ENCODE measurements at places on chromosomes 1 and 21. TPM values are rescaled to one million over a fixed set of nuclear protein-coding genes. Genes with fewer than 3 reads are reported as not detected.

The S100A12 gene
- not detected for total RNA-seq

- H3K27me3 ChIP-seq: peaks cover 4% of the 10 kb centered on the region
- peaks cover 66% of the 10 kb centered on the region for H3K4me1 ChIP-seq
- H3K27ac ChIP-seq: peak overlapping the region; percentile 96
Measured at GRCh38 chr21:37074546-37074945, 1.5 kb downstream of the TTC3 start.

The KRTAP20-3 gene
- total RNA-seq: not detected

The CYP2J2 gene
- total RNA-seq: 0.14 TPM

GRCh38 chr1:39450956-39451606, 40.4 kb upstream of the BMP8A start:
- peaks cover 14% of the 10 kb centered on the region for H3K4me1 ChIP-seq
- DNase-seq: peak; percentile 30
- peak overlapping the region; percentile 81 for H3K27ac ChIP-seq
- H3K36me3 ChIP-seq: peaks cover 63% of the 10 kb centered on the region

The RBP7 gene
- not detected for total RNA-seq

- H3K4me1 ChIP-seq: no peaks in the 10 kb centered on the region
- no peak overlapping the region for H3K27ac ChIP-seq
- DNase-seq: no peak
- H3K36me3 ChIP-seq: no peaks in the 10 kb centered on the region
- H3K4me3 ChIP-seq: no peak overlapping the region
Measured at GRCh38 chr1:37391211-37392011, 83.0 kb upstream of the ZC3H12A start.

DNA sequence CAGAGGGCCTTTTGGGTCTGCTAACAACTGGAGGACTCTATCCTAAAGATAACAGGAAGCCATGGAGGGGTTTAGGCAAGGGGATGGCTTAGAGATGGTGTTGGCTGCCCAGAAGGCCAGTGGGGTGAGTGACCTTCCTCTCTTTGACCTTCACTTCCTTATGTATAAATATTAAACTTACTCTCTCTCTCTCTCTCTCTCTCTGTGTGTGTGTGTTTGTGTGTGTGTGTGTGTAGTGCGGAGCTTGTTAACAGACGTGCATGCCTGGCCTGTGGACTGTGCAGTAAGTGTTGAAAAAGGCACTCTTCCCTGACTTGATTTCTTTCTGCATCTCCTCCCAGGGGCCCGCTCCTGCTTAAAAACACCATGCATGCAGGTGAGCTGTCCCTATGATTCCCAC, 10.0 kb downstream of the MROH7 start:
- H3K4me1 ChIP-seq: peaks cover 6% of the 10 kb centered on the region
- no peak overlapping the region for H3K4me3 ChIP-seq
- no peak for DNase-seq

The DNALI1 gene
- 2.4 TPM for total RNA-seq

GRCh38 chr1:174209347-174210187, 50.2 kb downstream of the RABGAP1L start:
- H3K4me3 ChIP-seq: no peak overlapping the region
- no peak for DNase-seq

GRCh38 chr1:199352351-199352750, 675.2 kb upstream of the NR5A2 start:
- no peaks in the 10 kb centered on the region for H3K4me1 ChIP-seq
- H3K27me3 ChIP-seq: peaks cover 5% of the 10 kb centered on the region
- no peak overlapping the region for H3K4me3 ChIP-seq

DNA sequence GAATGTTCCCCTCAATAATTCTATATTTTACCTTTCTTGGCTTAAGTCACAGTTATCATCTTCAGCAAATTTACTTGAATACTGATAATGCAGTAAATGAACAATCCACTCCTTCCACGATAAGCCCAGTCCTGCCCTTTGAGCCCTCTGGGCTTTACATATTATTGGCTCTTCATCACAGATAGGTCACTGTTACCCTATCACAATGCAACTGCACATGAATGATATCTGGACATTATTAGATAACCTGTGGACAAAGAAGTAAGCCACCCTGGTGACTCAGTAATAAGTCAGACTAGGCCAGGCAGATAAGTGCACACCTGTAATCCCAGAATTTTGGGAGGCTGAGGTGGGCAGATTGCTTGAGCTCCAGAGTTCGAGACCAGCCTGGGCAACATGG, 69.4 kb downstream of the SPATA6 start:
- H3K36me3 ChIP-seq: no peaks in the 10 kb centered on the region
- no peak overlapping the region for H3K27ac ChIP-seq
- H3K27me3 ChIP-seq: no peaks in the 10 kb centered on the region
- no peaks in the 10 kb centered on the region for H3K4me1 ChIP-seq
- DNase-seq: no peak
